Camera-type eye (tissue), 1 donor: ENCODE measurements at places on chromosomes 13 and 19. TPM values are rescaled to one million over a fixed set of nuclear protein-coding genes. Genes with fewer than 3 reads are reported as not detected.

Gene RFX2
- 10.3 TPM for total RNA-seq

Gene APOC1
- 7.1 TPM for total RNA-seq

Gene C2CD4C
- 3.8 TPM for total RNA-seq

Gene IGFL2
- total RNA-seq = not detected

Gene ZNF677
- 67.0 TPM for total RNA-seq

Gene IFT88
- 46.1 TPM for total RNA-seq

Gene PRR20B
- total RNA-seq = not detected

Gene GAPDHS
- total RNA-seq = 0.38 TPM

Gene PDX1
- not detected for total RNA-seq

Gene GFY
- not detected for total RNA-seq

Gene GNA15
- total RNA-seq = 3.0 TPM

Gene KL
- 8.9 TPM for total RNA-seq

Gene SLC25A41
- not detected for total RNA-seq

Gene ZNF534
- total RNA-seq = 0.66 TPM

Gene CBY2
- total RNA-seq = not detected

Gene C19orf67
- not detected for total RNA-seq

Gene TNFSF9
- total RNA-seq = 0.44 TPM

Gene EFNB2
- 70.9 TPM for total RNA-seq
